ENCODE measurements at places on chromosomes 1 and 21. TPM values are rescaled to one million over a fixed set of nuclear protein-coding genes. Genes with fewer than 3 reads are reported as not detected.

GRCh38 chr1:167135281-167135840, 41.5 kb downstream of the STYXL2 start:
- no peak for DNase-seq
- no peaks in the 10 kb centered on the region for H3K4me1 ChIP-seq
- peaks cover 37% of the 10 kb centered on the region for H3K27me3 ChIP-seq
- H3K36me3 ChIP-seq, result no peaks in the 10 kb centered on the region
- H3K4me3 ChIP-seq, result no peak overlapping the region
- no peak overlapping the region for H3K27ac ChIP-seq

ERICH3 gene
- total RNA-seq, result not detected

TRIM17 gene
- 2.3 TPM for total RNA-seq

CFH gene
- 0.44 TPM for total RNA-seq

GRCh38 chr1:152515434-152515783, 1.1 kb downstream of the CRCT1 start:
- H3K4me3 ChIP-seq, result no peak overlapping the region
- no peak overlapping the region for H3K27ac ChIP-seq
- no peaks in the 10 kb centered on the region for H3K36me3 ChIP-seq
- no peak for DNase-seq
- H3K27me3 ChIP-seq, result peaks cover 51% of the 10 kb centered on the region
- no peaks in the 10 kb centered on the region for H3K4me1 ChIP-seq

DNA sequence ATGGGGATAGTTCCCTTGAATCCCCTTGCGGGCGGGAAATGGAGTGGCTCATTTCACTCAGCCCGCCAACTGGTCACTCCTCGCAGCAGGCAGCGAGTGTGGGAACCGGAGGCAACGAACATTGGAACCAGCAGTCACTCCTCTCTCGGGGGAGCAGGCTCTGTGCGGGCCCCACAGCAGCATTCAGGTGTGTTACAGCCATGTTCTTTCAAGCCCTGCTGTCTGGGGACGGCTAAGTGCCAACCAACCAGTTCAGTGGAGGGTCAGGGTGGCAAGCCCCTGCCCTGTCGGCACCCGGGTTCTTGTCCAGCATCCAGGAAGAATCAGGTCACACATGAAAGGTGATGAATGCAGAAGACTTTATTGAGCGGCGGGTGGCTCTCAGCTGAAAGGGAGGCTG, 370.5 kb downstream of the NUF2 start:
- H3K36me3 ChIP-seq, result no peaks in the 10 kb centered on the region
- H3K4me1 ChIP-seq, result no peaks in the 10 kb centered on the region
- H3K27me3 ChIP-seq, result no peaks in the 10 kb centered on the region
- no peak overlapping the region for H3K4me3 ChIP-seq
- DNase-seq, result no peak

GPR153 gene
- total RNA-seq, result 1.5 TPM

FMO3 gene
- total RNA-seq, result not detected

DNA sequence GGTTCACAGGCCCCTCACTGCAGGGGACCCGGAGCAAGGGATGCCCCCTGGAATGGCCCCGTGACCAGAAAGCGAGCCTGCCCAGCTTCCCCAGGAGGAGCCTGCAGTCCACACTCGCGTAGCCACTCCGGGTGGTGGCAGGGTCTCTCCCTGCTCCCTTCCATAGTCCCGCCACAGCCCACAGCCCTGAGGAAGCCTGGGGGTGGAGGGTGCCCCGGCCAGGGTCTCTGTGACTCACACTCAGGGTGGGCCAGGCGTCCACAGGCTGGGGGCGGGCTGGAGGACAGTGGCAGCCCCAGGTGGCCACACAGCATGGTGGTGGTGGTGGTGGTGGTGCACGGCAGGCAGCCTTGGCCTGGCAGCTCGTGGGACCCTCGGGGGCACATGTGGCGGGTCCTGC, 15.6 kb downstream of the YBEY start:
- H3K36me3 ChIP-seq, result peaks cover 50% of the 10 kb centered on the region
- DNase-seq, result no peak
- H3K4me1 ChIP-seq, result peaks cover 2% of the 10 kb centered on the region
- no peak overlapping the region for H3K4me3 ChIP-seq
- H3K27ac ChIP-seq, result no peak overlapping the region
- no peaks in the 10 kb centered on the region for H3K27me3 ChIP-seq

DNA sequence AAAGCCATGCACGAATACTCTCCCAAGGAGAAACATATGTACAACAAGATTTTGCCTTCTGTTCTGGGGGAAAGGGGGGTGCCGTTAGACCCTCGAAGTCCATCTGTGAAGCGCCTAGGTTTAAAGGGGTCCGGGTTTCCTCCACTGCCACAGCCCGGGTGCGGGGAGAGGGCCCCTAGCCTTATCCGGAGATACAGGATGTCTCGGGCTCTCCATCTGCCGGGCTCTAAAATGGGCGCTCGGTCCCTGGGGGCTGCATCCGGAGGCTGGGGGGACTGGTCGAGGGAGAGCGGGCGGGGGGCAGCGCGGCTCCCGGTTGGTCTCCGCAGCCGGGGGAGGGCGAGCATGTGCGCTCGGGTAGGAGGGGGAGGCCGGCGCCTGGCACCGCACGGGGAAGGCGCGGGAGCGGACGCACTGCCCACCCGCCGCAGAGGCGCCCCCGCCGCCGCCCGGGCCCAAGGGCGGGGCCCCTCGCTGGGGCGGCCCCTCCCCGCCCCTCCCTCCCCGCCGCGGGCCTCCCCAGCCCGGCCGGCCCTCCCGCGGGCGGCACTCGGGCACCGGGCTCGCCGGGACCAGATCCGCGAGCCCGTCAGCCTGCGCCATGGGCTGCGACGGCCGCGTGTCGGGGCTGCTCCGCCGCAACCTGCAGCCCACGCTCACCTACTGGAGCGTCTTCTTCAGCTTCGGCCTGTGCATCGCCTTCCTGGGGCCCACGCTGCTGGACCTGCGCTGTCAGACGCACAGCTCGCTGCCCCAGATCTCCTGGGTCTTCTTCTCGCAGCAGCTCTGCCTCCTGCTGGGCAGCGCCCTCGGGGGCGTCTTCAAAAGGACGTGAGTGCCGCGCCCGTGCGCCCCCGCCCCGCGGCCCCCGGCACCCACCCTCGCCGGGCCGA, 63.1 kb downstream of the ELK4 start:
- H3K36me3 ChIP-seq, result no peaks in the 10 kb centered on the region
- H3K4me3 ChIP-seq, result no peak overlapping the region
- no peak overlapping the region for H3K27ac ChIP-seq

GRCh38 chr1:17950728-17951127, 156.9 kb upstream of the IGSF21 start:
- DNase-seq, result no peak
- H3K27ac ChIP-seq, result no peak overlapping the region
- H3K27me3 ChIP-seq, result peaks cover 2% of the 10 kb centered on the region
- H3K4me1 ChIP-seq, result no peaks in the 10 kb centered on the region

Measured in activated T-helper 2 cell treated with anti-CD3 and anti-CD28 coated beads, Interferon-gamma antibody, Interleukin-2, Interleukin-4, amounts not matched to agents 10 μg/mL and 5 μg/mL and 100 μg/mL, durations not matched to agents 14 hours and 24 hours and 36 hours (primary cell).